ENCODE measurements at places on chromosomes 1 and 21.

DNA sequence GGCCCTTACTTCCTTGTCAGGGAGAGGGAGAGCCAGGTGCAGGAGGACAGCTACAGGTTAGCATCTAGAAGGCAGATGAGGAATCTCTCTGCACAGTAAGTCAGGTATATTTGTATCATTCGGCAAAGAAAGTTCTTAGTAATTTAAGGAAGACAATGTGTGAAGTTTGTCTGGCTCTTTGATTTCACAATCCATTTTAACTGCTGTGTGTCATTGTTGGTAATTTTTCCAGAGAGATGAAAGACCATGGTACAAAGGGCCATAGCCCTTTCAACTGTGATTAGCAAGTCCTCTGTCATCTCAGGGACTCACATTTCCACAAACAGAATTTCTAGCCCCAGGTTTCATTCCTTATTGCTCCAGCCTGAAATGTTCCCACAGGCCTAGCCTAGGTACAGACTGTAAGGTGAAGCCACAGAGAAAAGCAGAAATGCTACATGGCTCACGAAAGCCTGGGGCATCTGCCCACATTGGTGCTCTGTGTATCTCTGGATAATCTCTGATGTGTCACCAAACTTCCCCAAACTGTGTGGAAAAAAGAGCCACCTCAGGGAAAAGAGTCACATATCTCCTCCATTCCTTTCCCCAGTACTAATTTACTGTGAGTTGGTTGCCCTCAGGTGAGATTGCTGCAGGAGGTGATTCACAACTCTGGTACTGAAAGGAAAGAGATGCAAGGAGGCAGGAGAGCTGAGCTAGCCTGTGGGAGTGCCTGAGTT is 70.6 kb downstream of the SYT6 start:
- DNase-seq: no peak

DNA sequence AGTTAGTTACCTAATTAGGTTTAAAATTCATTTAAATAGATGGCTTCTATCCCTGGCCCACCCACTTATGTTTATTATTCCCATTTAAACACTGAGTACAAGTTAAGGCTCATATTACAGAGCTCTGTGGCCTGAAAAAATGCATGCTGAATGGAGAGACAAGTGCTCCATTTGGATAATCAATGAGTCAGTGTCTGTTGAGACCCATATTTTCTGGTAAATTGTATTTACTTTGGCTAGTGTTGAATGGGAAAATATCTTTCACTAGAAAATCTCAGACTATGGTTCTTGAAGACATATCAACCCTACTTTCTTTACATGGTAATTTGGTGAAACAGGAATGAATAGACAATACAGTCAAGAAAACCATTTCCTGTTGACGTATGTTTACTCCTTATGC is 356.0 kb downstream of the S1PR1 start:
- no peak for DNase-seq

DNA sequence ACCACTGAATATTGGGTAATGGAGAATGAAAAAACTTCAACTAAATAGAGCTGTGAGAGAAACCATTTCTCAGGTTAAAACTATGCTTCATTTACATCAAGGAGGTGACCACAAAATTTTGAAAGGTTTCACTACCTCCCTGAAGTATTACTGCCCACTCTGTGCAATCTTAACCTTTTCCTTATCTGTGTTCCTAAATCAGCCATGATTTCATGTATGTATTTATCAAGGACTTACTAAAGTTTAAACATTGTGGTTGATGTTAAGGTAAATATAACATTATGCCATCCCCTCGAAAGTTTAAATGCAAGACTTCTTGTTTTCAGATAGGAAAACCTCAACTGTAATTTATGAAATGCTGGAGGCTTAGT is 84.4 kb downstream of the CLEC20A start:
- DNase-seq: no peak

DNA sequence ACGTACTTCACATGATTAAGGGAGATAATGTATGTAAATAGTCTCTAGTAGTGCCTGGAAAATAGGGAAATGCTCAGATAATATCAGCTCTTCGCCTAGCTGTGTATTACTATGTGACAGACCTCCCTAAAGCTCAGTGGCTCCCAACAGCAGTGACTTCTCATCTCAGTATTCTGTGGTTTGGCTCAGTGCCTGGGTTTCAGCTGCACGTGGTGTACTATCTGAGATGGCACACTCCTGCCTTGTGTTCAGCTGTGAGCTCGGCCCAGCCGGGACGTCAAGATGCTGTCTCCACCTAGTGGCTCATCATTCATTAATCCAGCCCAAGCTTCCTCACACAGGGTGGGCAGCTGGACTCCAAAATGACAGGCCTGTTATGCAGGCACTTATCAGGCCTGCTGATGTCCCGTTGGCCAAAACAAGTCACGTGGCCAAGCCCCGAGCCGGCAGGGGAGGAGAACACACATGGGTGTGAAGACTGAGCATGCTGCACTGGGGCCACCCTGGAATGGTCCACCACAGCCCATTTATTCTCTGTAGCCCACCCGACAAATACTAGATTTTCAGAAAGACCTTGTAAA is 17.8 kb downstream of the SLFNL1 start:
- DNase-seq: peak; percentile 90

All from K562 (cell line).